ENCODE measurements at places on chromosomes 3 and 15.

DNA sequence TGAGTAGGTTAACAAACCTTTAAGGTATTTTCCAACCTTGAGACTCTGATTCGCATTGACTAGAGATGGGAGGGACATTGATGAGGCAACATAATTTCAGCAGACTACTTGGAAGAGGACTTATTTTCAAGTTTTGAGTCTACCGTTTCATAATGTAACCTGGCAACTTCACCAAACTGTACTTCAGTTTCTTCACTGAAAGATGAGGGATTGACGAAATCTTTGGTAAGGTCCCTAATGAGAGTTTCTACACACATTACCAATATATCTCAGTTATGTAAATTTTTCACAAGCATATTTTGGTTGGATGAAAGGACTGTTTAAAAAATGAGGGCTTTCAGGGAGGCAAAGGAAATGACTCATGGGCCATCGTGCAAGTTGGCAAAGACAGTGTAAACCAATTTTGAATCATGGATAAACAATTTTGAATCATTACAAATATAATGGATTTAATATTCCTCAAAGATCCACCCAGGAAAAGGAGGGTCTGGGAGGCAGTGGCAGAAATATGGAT lies 28.7 kb upstream of the SEMA6D start:
- no peak for DNase-seq

- no peak for DNase-seq
These were observed 22.8 kb downstream of the MINDY2 start for GRCh38 chr15:58793862-58794261.

DNA sequence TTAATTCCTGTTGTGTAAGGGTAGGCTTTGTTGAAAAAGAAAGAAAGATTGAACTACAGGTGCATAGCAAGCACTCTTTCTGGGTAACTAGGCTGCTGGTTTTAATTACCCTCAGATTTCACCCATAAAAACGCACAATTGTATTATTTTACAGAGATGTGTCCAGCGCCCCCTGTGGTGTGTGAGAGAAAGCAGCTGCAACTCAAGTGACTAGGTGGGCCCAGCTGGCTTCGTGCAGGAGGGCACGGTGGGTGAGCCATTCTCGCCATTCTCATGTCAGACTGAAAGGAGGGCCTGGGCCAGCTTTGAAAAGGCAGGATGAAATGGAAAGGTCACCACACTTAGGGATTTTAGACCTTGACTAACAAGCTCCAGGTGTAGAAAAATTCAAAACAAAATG lies 122.6 kb downstream of the LRIG1 start:
- no peak for DNase-seq

DNA sequence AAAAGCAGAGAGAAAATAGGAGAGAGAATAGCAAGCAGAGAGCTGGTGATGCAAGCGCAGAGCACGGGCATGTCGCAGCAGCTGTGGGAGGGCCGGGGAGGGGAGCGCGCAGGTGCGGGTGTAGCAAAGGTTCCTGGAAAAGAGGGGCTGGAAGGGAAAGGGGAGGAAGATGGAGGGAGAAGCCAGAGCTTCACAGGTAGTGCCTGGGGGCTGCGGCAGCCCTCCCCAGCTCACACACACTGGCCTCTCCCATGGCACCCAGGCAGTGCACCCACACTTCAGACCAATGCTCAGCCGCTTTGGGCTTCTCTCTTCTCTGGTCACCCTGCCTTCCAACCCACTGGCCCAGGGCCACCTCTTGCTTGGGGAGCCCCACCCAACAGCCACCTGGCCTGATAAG lies 72.1 kb downstream of the ADAMTS7 start:
- no peak for DNase-seq

GRCh38 chr3:23797491-23797890 lies 8.3 kb upstream of the UBE2E1 start:
- peak; percentile 86 for DNase-seq

DNA sequence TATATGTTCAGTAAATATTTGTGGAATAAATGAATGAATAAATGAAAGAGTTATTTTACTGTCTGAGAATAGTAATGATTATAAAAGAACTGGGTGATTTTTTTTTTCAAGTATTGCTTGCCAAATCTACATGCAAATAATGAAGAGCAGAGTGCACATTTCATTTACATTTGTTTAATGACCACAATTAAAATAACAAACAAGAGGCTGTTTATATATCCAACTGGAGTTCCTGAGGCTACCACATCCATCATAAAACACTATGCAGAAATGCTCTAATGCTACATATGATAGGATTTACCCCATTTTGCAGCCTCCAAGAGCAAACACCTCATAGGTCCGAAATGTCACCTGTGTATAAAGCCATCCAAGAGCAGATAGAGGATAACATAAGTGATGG lies 124.5 kb downstream of the ECT2 start:
- DNase-seq, result no peak

- no peak for DNase-seq
These were observed 217.0 kb downstream of the PLOD2 start for GRCh38 chr3:145943952-145944351.

- no peak for DNase-seq
These were observed 57.7 kb downstream of the SUMF1 start for GRCh38 chr3:4409415-4409814.

GRCh38 chr3:113741086-113741485 lies 5.0 kb downstream of the NAA50 start:
- DNase-seq, result no peak

DNA sequence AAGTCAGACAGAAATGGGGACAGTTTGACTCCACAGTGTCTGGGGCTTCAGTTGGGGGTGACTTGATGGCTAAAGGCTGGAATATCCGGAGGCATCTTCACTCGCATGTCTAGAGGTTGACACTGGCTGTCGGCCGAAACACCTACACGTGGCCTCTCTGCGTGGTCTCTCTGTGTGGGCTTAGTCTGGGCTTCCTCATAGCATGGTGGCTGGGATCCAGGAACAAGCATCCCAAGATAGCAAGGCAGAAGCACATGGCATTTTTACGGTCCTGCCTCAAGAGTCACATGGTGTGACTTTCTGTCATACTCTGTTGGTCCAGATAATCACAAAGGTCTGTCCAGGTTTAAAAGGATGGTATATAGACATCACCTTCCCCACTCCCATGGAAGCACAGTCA lies 34.5 kb downstream of the MAGI1 start:
- DNase-seq, result no peak

DNA sequence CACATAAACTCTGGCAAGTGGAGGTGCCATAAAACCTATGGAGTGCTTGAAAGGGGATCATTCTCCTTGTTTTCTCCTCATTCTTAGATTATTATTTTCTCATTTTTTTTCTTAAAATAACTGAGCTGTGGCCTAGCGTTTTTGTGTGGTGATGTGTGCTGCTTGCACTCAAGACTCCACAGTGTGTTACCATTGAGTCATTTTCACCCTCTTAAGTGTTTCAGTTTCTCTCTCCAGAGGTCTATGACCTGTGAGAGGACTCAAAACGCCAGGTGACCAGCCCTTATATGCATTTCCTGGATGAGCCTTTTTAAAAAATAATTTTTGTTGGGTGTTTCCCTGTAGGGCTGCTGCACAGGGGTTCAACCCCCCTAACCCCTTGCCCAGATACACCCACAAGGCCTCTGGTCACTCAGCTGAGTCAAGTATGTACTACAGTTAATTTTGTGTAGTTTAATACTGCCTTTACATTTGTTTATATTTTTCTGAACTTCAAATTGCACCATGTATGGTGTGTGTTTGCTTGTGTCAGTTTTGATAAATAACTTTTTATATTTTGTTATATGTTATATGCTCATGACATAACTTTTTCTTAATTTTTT lies 15.4 kb upstream of the BTLA start:
- no peak for DNase-seq

GRCh38 chr15:69298354-69298696 lies 387 bp upstream of the PAQR5 start:
- DNase-seq, result no peak

GRCh38 chr3:87126321-87126720 lies 100.8 kb upstream of the CHMP2B start:
- no peak for DNase-seq

DNA sequence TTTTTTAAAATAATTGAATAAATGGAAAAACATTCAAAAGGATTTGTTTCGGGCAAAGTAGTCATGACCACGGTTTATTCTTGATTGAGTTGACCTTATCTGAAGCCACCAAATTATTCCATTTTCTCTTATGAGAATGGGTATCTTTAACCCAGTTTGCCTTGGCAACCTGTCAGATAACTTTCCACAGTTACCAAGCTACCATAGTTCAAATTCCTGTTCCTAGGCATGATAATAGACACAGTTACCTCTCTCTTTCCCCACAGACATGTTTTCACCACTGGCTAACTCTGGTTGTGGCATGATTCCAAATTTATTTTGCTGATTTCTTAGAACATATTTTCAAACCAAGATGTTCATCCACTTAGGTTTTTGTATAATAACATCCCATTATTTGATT lies 84.9 kb downstream of the NECTIN3 start:
- no peak for DNase-seq

GRCh38 chr3:177733936-177734335 lies 536.7 kb upstream of the TBL1XR1 start:
- DNase-seq, result no peak

GRCh38 chr3:108177536-108177935 lies 44.7 kb downstream of the IFT57 start:
- DNase-seq, result peak; percentile 24

- no peak for DNase-seq
These were observed 17.4 kb downstream of the TFG start for GRCh38 chr3:100726706-100727105.

DNA sequence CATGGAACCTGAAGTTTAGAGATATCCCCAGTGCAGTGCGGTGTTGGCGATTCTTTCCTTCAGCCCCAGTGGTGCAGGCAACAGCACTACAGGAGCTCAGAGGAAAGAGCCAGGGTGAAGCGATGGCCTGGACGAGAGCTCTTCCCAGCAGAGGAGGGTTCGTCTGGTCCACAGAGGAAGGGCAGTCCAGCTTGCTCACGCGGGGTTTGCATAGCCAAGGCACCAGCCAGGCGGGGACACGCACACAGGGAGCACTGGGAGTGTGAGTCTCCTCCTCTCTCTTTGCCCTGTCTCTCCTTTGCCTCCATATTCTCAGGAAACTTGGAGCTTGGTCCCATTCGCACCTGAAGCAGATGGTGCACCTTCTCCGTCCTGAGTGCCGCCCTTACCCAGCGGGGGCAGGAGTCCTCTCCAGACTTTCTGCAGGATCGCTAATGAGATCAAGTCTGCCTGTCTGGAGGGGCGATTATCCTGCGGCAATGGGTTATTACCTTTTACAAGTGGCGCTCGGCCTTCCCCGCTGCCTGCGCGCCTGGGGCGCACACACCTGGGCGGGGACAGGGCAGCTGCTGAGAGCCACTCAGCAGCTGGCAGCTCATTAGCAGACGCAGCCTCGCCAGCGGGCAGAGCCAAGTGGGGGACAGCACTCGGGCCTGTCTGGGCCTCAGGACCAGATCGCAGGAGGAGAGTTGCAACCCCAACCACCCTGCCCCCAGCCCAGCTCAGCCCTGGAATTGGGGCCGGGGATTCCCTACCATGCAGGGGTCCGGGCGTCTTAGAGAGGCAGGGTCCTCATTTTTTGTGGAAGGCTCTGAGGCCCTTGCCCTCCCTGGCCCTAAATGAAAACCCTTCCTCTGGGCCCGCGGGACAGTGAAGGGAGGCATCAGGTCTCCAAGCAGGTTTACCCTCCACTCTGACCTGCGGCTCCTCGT lies 119.0 kb upstream of the MEF2A start:
- no peak for DNase-seq

GRCh38 chr3:65676580-65676979 lies 362.1 kb downstream of the MAGI1 start:
- DNase-seq, result no peak

DNA sequence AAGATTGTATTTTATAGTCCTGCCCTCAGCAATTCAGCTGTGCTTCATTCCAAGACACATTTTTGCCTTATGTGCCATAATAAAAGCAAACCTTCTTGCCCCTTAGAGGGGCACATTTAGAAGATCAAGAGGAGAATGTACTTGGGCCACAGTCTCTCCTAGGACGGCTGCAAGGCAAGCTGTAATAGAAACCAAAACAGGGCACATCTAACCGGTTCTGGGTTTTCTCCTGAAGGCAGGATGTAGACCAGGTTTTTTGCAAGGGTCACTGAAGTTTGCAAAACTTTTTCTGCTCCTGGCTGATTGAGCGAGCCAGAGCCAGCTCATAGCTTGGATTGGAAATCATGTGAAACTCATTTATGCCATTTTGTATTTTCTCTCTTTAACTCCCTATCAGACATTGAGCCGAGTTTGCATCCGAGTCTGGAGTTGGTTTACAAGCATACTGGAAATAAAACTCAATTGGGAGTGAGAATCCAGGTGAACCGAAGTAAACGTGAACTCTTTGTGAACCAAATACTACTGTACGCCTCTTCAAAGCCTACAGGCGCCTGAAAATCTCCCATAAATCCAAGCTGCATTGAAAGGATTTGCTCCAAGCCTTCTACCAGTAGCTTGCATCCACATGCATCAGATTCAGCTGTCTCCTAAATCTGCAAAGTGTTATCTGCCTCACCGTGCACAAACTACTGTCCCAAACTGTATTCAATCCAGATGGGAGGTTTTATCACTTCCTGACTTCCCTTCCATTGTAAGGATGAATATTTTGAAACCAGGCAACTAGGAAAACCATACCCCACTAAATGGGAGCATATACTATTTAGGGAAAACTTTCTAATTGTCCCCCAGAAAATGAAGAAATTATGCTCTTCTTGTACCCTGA lies 60.9 kb upstream of the TSC22D2 start:
- no peak for DNase-seq

- DNase-seq, result no peak
These were observed 60.5 kb downstream of the VGLL4 start for GRCh38 chr3:11583235-11583634.

GRCh38 chr15:54564166-54564565 lies 585.9 kb downstream of the UNC13C start:
- peak; percentile 7 for DNase-seq

DNA sequence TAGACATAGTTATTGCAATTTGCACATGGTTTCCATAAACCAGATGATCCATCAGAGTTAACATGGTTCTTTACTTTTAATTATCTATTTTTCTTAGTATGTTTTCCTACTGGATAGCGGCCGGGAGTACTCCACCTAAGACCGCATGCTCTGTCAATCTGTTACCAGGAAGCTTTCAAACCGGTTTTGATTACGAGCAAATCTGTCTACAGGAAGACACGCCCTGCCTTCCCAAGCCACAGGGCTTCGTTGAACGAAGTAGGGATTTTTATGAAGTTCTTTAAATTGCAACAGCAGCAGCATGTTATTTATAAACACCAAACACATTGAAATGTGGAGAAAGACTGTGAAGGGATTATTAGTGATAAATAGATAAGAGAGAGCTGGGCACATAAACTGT lies 283.3 kb upstream of the ROBO2 start:
- DNase-seq, result no peak
